ENCODE measurements at places on chromosomes 3 and 15. TPM values are rescaled to one million over a fixed set of nuclear protein-coding genes. Genes with fewer than 3 reads are reported as not detected.

The PLS1 gene
- total RNA-seq = 0.99 TPM

The HIGD2B gene
- not detected for total RNA-seq

The DUOXA2 gene
- total RNA-seq = not detected

The GNAI2 gene
- 195 TPM for total RNA-seq

The MYO5A gene
- total RNA-seq = 18.9 TPM

The RTP4 gene
- total RNA-seq = 2.8 TPM

The CTXN2 gene
- not detected for total RNA-seq

The LXN gene
- total RNA-seq = 152 TPM

The CCDC14 gene
- 46.0 TPM for total RNA-seq

The CLPX gene
- total RNA-seq = 43.8 TPM

The AP3B2 gene
- 5.8 TPM for total RNA-seq
